Dermis microvascular lymphatic vessel endothelial cell (primary cell): ENCODE measurements at places on chromosomes 5 and 9. TPM values are rescaled to one million over a fixed set of nuclear protein-coding genes. Genes with fewer than 3 reads are reported as not detected.

Gene RGS3
- 180 and 185 TPM in 2 replicates for total RNA-seq

Gene INSL4
- total RNA-seq: not detected in 2 replicates

Gene MARCOL
- total RNA-seq: not detected in 2 replicates

Gene KIF20A
- 22.4 and 52.5 TPM in 2 replicates for total RNA-seq

Gene SPACA9
- total RNA-seq: 1.0 and 1.4 TPM in 2 replicates

Gene CEL
- 0.13 TPM in 2 replicates for total RNA-seq

Gene CARD6
- total RNA-seq: 34.0 and 38.9 TPM in 2 replicates

Gene PTGS1
- 1.0 and 1.8 TPM in 2 replicates for total RNA-seq

Gene ATP6V1G1
- 85.8 and 116 TPM in 2 replicates for total RNA-seq

Gene MAMDC2
- total RNA-seq: 0.89 and 3.1 TPM in 2 replicates

Gene SOX30
- not detected in 2 replicates for total RNA-seq

Gene SH3TC2
- total RNA-seq: 27.2 and 35.7 TPM in 2 replicates

Gene IL5
- total RNA-seq: not detected in 2 replicates

Gene IFNK
- not detected in 2 replicates for total RNA-seq

Gene RAB3C
- total RNA-seq: under 0.01 and 0.38 TPM in 2 replicates

Gene SELENOP
- total RNA-seq: 163 and 604 TPM in 2 replicates

Gene PLAC8L1
- not detected in 2 replicates for total RNA-seq

Gene IGIP
- total RNA-seq: 2.6 and 4.0 TPM in 2 replicates

Gene AJM1
- 0.51 and 0.89 TPM in 2 replicates for total RNA-seq

Gene HSD17B3
- total RNA-seq: not detected in 2 replicates

Gene BASP1
- 1.3 and 2.4 TPM in 2 replicates for total RNA-seq

Gene ROR2
- not detected in 2 replicates for total RNA-seq

Gene FOXD4L4
- 0.13 TPM in 1 of 2 replicates, not detected in the other for total RNA-seq

Gene BSPRY
- not detected in 2 replicates for total RNA-seq

Gene TPPP
- 0.13 TPM in 2 replicates for total RNA-seq

Gene CSF1R
- total RNA-seq: not detected in 2 replicates

Gene CYLC2
- not detected in 2 replicates for total RNA-seq

Gene TMC1
- 0.25 and 0.26 TPM in 2 replicates for total RNA-seq

Gene PCDHA13
- under 0.01 TPM in 2 replicates for total RNA-seq

Gene TRIP13
- 8.7 and 19.4 TPM in 2 replicates for total RNA-seq
